AML-193 (cell line): ENCODE measurements at places on chromosomes 12 and 14.

GRCh38 chr12:630656-631632 is 32.3 kb downstream of the NINJ2 start:
- peak; percentile 63 for DNase-seq

DNA sequence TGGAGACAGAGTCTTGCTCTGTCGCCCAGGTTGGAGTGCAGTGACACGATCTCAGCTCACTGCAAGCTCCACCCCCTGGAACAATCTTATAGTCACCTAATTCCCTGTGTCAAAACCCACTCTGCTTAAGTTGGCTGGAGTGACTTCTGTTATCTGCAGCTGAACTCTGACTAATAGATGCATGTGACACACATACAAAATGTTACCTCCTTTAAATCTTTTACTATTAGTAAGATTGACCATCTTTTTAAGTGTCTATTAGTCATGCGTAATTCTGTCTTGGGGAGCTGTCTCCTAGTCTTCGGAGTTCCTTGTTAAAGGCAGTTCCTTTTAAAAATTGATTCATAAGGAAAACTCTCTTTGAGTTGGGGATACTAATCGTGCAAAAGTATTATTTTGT is 7.4 kb downstream of the IFI27L1 start:
- DNase-seq = no peak

GRCh38 chr12:46445093-46445492 is 72.5 kb upstream of the SLC38A2 start:
- DNase-seq = no peak

GRCh38 chr14:48937541-48938195 is 648.5 kb downstream of the RPS29 start:
- DNase-seq = no peak

DNA sequence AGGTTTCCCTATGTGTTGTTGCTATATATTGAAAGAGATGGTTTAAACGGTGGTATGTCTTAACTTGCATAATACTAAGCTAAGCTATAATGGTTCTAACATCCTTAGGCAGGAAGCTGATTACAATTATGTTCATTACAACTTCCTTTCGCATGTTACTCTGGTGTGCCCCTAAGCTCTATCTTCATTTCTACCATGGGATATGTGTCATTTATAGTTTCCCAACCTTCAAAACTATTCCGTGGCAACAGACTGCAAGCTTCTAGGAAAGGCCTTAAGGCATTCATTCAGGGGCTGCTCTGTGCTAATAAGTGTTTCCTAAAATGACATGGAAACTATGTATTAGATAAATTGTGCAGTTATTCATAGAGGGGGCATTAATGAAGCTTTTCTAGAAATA is 294.6 kb downstream of the GXYLT1 start:
- peak; percentile 10 for DNase-seq
